ENCODE measurements at places on chromosomes 1 and 21.

GRCh38 chr1:210340841-210341240 is 12.1 kb downstream of the HHAT start:
- no peak for DNase-seq

GRCh38 chr1:24138476-24139221 is 4.3 kb downstream of the IL22RA1 start:
- DNase-seq: no peak

GRCh38 chr1:117569856-117570255 is 36.0 kb upstream of the TENT5C start:
- no peak for DNase-seq

- no peak for DNase-seq
Observed at GRCh38 chr1:59688976-59689375, 125.8 kb upstream of the HOOK1 start.

DNA sequence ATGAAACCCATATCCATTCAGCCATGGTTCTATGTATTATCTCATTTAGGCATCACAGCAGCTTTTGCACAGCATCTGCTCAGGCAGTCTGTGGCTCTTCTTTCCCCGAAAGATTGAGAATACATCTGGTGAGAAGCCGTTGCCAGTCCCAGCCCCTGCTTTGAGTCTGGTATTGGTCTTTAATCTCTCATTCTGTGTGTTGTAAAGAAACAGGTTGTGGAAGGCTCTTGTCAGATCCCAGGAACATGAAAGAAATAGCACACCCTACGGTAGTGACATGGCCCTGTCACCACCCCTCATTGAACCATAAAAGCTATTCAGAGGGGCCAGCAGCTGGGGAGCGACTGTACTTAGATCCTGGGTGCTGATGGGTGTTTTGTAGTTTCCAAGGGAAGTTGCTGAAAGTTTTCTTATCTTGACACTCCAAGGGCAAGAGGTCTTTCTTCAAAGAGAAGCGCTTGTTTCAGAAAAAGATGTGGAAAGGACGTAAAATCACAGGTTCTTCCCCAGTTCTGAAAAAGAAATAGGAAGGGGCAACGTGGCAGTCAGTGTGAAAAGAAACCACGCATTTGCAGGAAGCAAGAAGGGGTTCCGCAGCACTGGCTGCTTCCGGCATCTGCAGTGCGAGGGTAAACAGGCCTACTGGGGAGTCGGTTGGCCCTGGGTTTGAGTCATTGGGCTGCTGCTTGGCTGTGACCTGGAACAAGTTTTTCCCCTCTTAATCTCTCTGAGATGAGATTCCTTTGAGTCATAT is 145.0 kb downstream of the DHRS3 start:
- DNase-seq: no peak

Measured in GM03348 (cell line).